Peyer's patch (tissue), 4 donors: ENCODE measurements at places on chromosomes 6 and 20. TPM values are rescaled to one million over a fixed set of nuclear protein-coding genes. Genes with fewer than 3 reads are reported as not detected.

The C6orf163 gene
- 13.2 TPM for total RNA-seq

The MTFR2 gene
- not detected for total RNA-seq

DNA sequence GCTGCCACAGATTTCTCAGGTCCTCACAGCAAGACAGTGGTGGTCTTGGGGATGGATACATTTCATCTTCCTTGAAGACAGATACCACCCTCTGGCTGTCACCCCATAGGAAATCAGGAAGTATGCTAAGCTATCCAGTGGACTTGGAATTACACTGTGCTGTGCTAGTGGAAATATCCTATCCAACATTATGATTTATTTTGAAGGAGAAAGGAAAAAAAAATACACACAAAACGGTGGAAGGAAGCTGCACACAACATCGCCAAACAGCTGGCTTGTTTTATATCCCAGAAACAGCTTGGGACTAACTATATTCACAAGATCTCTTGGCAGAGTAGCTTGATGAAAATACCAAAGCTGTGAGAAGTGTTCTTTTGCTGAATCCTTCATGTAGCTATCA lies 257.6 kb downstream of the LAMA2 start:
- DNase-seq, result no peak

- DNase-seq, result peak; percentile 55
Observed at GRCh38 chr6:101011186-101011585, 130.1 kb upstream of the ASCC3 start.

- no peak for DNase-seq
Observed at GRCh38 chr6:46637145-46637544, 15.5 kb downstream of the CYP39A1 start.
